DND-41 (cell line): ENCODE measurements at places on chromosomes 1 and 21.
A peak's percentile ranks its signal among the peaks of the same experiment; 100 is the strongest.

GRCh38 chr1:27807385-27807784, 23.2 kb upstream of the PPP1R8 start:
- no peak for DNase-seq

- DNase-seq: no peak
Observed at GRCh38 chr1:6603915-6604558, 1.4 kb upstream of the KLHL21 start.

DNA sequence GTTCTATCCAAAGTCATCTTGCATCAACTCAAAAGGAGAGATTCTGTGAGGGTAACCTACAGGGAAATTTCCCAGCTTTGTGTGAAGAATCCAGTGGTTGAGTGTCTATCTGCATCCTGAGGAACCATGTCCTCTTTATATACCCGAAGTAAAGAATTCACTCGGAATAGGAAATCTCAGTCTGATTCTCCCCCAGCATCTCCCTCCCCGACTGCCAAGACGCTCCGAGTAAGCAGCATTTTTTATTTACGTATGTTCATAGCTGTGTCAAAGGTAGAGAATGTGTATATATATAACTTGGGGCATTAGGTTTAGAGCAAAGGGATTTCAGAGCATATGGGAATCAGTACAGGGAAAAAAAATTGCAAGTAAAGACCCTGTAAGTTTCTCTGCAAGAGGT, 170.2 kb downstream of the SYT2 start:
- DNase-seq: no peak

GRCh38 chr1:167333124-167333523, 112.4 kb downstream of the POU2F1 start:
- DNase-seq: no peak

- peak; percentile 32 for DNase-seq
Observed at GRCh38 chr1:221740993-221741702, 741 bp downstream of the DUSP10 start.

DNA sequence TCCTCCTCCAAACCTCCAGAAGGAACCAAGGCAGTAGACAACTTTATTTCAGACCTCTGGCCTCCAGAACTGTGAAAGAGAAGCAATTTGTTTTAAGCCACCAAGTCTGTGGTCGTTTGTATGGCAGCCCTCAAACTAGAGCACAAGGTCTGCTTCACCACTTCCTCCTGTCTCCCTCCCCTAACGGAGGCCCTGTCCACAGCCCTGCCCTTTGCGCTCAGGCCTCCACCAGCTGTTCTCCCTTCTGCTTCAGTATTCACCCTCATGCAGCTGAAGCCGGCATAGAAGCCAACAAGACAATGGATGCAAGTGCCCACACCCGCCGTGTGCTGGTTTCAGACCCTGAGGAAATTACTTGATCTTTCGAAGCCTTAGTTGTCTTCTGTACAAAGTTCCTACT, 364.1 kb downstream of the HHAT start:
- peak; percentile 18 for DNase-seq

GRCh38 chr1:240539769-240540414, 72.1 kb downstream of the GREM2 start:
- peak; percentile 12 for DNase-seq

DNA sequence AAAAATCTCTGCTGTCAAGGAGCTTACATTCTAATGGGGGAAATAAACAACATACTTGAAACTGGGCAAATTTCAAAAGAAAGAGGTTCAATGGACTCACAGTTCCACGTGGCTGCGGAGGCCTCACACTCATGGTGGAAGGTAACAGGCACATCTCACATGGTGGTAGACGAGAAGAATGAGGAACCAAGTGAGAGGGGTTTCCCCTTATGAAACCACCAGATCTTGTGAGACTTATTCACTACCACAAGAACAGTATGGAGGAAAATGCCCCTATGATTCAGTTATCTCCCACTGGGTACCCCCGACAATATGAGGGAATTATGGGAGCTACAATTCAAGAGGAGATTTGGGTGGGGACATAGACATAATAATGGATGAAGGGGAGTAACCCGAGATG, 226.4 kb downstream of the ZP4 start:
- DNase-seq: no peak

GRCh38 chr1:65055747-65056146, 89.4 kb upstream of the JAK1 start:
- DNase-seq: no peak

GRCh38 chr1:78176448-78176847, 130.7 kb downstream of the GIPC2 start:
- no peak for DNase-seq

- DNase-seq: no peak
Observed at GRCh38 chr1:39727932-39728317, 10.8 kb upstream of the PPIE start.

- no peak for DNase-seq
Observed at GRCh38 chr1:203366476-203366875, 15.6 kb upstream of the FMOD start.

DNA sequence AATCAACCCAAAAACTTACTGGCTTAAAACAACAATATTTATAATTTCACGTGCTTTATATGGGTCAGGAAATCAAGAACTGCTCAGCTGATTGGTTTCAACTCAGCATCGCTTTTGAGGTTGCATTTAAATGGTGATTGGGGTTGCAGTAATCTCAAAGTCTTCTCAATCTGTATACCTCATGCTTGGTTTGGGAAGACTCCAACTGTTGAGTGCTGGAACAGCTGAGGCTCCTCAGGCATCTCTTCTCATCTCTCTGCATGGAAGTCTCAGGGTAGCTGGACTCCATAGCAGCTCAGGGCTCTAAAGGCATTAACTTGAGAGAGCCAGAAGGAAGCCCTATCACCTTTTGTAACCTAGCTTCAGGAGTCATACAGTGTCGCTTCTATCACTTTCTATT, 35.1 kb downstream of the AK5 start:
- no peak for DNase-seq

DNA sequence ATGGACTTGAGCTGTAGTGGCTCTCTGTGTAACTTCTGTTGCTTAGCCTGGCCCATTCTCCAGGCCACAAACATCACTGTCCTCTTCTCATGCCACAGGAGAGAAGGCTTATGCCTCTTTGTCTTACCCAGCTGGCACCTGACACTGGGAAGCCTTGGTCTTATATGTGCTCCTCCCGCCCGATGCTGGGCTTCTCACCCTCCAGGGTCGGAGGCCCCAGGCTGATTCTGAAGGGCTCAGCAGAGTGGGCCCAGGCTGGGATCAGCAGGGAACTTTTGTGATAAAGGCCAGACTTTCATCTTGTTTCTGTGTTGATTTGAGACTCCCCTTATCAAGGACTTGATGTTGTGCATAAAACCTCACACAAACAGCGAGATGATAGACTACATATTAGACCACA, 29.8 kb downstream of the TRPM2 start:
- no peak for DNase-seq

DNA sequence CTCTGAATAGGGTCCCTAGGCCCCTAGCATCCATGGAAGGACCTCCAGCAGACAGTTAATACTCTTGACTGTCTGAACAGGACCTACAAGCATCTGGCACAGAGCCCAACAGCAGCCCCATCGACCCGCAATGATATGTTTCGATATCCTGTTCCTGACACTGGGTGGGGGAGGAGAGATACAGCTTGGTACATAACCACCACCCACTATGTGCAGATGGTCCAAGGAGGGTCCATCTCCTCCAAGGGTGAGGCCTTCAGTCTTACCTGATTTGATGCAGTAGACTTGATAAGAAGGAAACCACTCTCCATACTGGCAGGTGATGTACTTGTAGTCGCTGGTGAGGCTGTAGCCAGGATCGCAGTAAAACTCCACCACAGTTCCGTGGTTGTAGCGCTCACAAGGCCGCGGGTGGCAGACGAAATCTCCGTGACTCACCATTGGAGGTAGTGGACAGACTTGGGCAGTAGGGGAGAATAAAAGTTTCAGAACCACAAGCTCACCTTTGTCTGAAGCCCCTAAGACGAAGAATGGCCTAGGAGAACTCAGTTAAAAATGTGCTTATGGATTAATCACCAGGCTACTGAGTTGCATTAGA, 86.0 kb upstream of the TLR5 start:
- no peak for DNase-seq

- DNase-seq: peak; percentile 80
Observed at GRCh38 chr1:86774305-86775295, 70.2 kb downstream of the SH3GLB1 start.
